ENCODE measurements at places on chromosomes 5 and 9.

- no peak for DNase-seq
Measured at GRCh38 chr9:82331079-82331478, 342.5 kb downstream of the SPATA31D1 start.

- no peak for DNase-seq
Measured at GRCh38 chr5:31392061-31392460, 139.8 kb downstream of the DROSHA start.

DNA sequence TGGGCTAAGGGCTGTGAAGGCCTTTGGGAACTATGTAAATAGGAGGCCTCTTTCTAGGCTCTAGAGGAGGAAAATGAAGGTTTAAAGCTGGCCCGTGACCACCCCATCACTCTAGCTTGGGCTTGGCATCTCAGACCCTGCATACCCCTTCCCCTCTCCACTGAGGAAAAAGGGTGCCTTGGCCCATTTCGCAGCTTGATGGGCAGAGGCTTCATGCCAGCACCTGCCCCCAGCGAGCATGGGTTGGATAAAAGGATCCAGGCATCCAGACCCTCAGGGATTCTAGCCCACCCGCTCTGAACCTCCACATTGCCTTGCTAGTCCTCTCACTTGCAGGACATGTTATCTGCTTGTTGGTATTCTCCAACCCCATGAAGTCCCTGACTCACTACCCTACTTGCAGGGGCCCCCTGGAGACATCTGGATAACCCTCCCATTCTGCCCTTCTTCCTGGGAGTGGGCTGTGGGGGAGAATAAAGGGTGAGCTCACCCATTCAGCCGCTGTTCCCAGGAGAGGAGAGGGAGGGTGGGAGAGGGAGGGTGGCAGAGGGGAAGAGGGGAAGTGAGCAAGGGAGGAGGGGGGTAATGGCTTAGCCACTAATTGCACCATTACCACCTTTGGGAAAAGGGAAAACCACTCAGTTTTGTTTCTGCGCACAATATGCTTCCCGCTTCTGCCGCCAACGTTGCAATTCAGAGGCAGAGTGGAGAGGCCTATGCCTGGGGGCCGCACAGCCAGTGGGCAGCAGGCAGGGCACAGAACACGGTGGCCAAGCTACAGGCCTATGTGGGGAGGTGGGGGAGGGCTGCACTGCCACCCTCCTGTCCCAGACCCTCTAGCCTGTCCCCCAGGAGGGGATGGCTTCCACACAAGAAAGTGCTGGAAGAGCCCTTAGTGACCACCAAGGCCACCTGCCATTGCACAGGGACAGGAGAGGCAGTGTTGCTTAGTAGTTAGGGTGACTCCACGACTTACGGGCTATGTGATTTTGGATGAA, 2.1 kb upstream of the CAMK2A start:
- DNase-seq = no peak

GRCh38 chr5:1064383-1065142, 47.3 kb downstream of the SLC12A7 start:
- no peak for DNase-seq

DNA sequence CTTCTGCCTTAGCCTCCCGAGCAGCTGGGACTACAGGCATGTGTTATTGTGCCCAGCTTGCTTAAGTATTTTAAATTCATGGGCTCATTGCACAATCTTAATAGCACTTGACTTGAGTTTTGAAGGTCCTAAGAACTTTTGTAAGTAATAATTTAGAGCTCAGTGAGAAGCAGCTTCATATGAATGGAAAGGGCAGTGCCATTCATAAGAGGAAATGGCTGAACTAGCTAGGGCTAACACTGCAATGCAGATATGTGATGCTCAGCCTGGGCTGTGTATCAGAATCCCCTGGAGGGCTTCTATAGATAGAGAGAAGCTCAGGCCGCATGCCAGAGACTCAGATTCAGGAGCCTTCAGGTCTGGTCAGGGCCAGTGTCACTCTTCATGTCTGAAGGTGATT, 295.5 kb upstream of the DAP start:
- DNase-seq = no peak

- DNase-seq = no peak
Measured at GRCh38 chr5:132428147-132428482, 58.6 kb downstream of the SLC22A5 start.

DNA sequence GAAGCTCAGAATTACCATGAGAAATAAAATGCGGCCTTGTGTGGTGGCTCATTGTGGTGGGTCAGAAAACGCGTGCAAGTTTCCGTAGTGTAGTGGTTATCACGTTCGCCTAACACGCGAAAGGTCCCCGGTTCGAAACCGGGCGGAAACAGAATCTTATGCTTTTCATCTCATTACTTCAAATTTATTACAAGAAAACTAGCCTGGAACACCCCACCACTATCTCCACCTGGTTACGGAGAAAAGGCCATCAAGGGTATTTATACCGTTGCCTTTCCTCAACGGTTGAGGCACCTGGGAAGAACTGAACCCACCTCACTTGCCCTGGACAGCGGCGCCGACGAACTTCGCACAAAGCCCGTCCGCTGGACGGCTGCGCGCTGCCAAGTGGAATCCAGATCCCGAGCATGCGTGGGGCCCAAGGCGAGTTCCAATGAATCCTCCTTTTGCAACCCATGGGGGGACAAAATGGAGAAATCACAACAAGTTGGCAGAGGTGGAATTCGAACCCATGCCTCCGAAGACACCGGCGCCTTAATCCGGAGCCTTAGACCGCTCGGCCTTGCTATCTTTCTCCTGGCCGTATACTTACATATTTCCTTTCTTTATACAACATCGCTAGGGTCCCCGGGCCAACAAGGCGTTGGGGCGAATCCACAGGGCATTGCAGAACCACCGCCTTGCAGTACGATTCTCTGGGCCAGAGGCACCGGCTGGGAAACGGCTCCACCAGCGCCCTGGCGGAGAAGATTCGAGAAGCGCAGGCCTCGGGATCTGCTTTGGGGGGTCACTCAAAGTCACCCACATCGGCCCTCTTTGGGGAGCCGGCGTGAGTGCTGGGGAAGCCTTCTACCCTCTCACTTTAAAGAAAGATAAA, 16.9 kb downstream of the OR2V2 start:
- DNase-seq = no peak

GRCh38 chr9:87464110-87464991, 33.3 kb upstream of the DAPK1 start:
- peak; percentile 14 for DNase-seq

GRCh38 chr5:151020304-151021110, at the start of gene GPX3:
Gene GPX3, plus strand, starts transcription at chr5:151020591. Its CDS starts 64 bp downstream, at chr5:151020655.
- no peak for DNase-seq

GRCh38 chr9:34098307-34098706, 28.2 kb downstream of the DCAF12 start:
- DNase-seq = no peak

DNA sequence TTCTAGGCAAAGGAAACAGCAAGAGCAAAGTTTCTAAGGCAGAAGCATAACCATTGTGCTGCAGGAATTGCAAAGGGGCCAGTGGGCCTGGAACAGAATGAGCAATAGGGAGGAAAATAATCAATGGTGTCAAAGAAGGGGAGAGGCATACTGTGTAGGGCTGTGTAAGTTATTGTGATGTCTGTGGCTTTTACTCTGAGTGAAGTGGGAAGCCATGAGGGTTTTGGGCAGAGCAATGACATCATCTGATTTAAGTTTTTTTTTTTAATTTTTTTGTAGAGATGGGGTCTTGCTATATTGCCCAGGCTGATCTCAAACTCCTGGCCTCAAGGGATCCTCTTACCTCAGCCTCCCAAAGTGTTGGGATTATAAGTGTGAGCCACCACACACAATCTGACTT, 64.6 kb upstream of the PPP2CA start:
- no peak for DNase-seq

DNA sequence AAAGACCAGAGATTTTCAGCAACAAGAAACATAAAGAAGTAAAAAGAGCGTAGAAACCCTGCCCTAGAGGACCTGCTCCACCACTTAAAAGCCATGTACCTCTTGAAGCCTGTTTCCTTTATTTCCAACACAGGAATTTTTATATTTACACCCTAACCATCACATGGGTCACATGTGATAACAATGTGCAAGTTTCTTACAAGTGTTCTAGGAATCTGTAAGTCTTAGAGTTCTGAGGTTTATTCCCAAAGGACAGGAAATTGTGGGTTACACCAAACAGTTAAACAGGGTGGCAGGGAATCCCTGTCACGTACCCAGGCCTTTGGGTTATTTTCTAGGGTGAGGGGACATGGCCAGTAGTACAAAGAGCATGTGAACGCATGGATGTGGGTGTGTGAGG, 108.6 kb upstream of the CCDC152 start:
- DNase-seq = no peak

- no peak for DNase-seq
Measured at GRCh38 chr5:79181419-79182022, 54.4 kb upstream of the JMY start.

DNA sequence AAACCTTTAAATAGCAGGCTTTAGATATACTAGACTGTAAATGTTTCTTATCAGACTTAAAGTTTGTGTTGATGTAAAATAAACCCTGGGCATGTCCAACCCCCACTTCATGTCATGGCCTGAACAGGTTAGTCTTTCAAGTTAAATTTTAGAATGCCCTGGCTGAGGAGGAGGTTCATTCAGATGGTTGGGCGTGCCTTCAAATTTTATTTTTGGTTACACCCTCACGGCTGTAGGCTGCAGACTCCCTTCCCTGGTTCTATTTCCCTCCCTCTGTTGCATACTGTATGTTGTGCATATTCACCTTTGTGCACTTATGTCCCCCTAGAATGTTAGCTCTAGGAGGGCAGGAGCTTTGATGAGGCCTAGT, 5.3 kb upstream of the BICD2 start:
- no peak for DNase-seq

- DNase-seq = no peak
Measured at GRCh38 chr5:50807661-50808060, 141.2 kb downstream of the PARP8 start.

DNA sequence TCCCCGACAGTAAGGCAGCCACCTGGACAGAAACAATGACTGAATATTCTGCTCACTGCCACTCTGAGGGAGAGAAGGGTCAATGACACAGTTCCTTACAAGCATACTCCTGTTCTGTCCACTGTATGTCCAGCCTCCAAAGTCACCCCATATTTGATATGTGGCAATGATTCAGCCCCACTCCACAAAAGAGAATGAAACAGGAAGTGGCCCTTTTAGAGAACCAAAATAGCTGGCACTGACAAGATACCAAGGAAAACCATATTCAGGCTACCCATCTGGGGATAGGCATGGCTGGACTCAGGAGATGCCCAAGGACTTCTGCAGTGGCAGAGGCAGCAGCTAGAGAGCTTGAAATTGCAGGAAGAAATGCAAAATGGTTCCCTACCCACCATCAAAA, 12.8 kb upstream of the GFRA3 start:
- DNase-seq = no peak

GRCh38 chr5:154829589-154830218, 20.7 kb downstream of the FAXDC2 start:
- peak; percentile 9 for DNase-seq

DNA sequence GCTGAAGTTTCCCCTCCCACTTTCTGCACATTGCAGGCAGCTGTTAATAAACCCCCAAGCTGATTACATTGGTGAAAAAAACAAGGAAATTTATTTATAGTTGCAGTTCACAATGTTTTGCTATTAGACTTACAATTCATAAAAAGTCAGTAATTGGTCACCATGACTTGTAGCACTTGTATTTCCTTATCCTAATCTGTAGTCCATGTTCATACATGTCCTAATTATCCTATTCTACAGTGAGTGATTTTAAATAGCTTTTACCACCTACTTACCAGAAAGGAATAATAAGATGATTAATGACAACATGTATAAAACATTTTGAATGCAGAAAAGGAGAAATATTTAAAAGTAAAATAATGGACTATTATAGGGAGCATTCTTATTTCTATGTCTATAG, 760.0 kb upstream of the RIOK2 start:
- DNase-seq = no peak

- no peak for DNase-seq
Measured at GRCh38 chr9:12289711-12290110, 403.5 kb upstream of the TYRP1 start.

DNA sequence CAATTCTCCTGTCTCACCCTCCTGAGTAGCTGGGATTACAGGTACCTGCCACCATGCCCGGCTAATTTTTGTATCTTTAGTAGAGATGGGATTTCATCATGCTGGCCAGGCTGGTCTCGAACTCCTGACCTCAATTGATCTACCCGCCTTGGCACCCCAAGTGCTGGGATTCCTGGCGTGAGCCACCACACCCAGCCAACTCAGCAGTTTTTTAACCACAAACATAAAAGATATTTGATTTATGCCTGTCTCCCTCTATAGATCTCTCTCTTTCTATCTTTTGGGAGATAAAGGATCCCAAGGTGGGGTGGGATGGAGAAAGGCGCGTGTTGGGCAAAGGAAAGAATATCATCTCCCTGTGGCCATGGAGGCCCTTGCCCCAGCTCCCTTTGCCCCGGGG, 26.8 kb downstream of the NR4A3 start:
- no peak for DNase-seq

GRCh38 chr9:138010861-138011260, 133.3 kb downstream of the CACNA1B start:
- DNase-seq = no peak

DNA sequence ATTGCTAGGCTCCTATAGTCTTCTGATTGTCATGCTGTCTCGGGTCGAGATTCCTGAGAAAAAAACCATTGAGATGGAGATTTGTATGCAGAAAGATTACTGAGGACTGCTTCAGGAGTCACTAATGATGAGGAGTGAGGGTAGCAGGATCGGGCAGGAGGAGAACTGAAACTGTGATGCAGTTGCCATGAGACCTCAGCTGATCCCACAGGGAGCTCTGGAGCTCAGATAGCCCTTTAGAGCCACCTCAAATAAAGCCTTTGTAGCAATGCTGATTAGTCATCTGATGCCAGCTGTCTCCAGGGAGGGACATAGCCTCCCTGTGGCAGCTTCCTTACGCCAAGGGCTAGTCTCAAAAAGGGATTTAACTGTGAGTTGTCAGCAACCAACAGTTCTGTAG, 256.9 kb downstream of the DMAC1 start:
- DNase-seq = no peak

DNA sequence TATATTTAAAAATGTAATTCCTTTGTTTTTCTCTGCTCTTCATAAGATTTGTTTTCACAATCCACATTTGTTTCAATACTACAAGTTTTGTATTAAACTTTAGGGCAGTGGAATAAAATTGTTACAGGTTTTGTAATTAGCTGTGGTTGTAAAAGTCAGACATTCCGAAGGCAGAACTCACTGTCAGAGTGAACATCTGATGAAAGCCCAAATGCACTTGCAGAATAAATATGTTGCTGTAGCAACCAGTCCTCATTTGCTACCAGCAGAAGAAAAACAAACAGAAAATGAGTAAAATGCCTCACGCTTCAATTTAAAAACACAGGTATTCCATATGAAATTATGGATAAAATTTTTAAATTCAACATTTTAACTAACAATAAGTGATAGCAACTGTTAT, 740.1 kb upstream of the FAM174A start:
- DNase-seq = no peak

DNA sequence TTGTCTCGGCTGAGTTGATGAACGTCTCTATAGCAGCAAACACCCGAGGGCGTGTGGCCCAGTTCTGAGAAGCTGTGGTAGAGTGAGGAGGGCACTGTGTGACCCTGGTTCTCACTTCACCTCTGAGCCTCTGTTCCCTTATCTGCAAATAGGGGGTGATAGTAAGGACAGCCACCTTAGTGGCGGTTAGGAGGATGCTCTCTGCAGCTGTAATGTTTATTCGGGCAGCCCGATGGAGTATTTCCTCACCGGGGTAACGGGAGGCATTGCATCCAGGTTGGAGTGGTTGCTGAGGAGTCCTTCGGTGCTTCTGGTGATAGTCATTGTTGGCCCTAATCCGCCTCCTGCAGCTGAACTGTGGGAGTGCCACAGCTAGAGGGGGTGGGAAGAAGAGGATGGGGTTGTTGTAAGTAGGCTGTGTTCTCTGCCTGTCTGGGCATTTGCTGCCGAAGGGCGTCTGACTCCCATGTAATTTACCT, 13.9 kb downstream of the PRRC2B start:
- no peak for DNase-seq

GRCh38 chr9:15144622-15145061, 162.4 kb downstream of the TTC39B start:
- no peak for DNase-seq
